ENCODE measurements at places on chromosomes 4 and X.

DNA sequence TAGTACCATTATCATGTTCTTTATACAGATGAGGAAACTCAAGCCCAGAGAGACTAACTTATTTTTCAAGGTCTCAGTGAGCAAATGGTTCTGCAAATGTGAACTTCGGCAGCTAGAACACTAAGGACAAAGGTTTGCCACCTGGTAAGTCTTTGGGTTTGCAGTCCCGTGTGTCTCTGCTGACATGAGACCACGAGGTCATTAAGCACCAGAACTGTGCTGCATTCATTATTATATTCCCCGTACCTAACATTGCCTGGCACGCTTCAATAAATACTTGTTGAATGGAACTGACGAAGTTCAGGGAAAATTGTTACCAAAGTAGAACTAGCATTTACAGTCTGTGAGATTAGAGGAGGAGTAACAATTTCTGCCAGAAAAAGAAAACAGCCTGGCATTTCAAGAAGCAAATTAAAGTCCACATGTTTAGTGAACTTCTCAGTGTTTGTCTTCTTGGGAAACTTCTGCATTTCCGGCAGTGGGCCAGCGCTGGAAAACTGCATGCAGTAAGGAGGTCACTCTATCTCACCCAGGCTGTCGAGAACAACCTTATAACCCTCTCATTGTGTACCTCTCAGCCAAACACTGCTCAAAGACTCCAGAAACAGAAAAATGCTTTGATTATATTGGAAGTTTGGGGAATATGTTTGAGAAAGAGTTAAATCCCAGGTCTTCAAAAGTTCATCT is 67.4 kb upstream of the CPEB2 start:
- DNase-seq, result no peak

DNA sequence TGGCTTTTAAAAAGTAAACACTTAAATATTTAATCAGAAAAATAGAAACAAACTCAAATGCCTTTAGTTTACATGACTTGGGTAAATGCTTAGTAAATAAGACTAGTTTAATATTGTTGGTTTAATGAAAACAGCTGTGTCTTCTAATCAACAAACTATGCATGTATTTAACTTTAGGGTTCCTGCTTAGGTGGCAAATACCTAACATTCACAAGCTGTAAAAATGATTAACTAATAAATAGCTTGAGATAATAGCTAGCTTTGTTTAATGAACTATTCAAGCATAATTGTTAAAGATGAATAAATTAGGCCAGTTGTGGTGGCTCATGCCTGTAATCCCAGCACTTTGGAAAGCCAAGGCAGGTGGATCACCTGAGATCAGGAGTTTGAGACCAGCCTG is 30.0 kb upstream of the USP46 start:
- DNase-seq, result no peak

- DNase-seq, result no peak
These were observed 14.8 kb upstream of the ART3 start for GRCh38 chr4:76059750-76060149.

DNA sequence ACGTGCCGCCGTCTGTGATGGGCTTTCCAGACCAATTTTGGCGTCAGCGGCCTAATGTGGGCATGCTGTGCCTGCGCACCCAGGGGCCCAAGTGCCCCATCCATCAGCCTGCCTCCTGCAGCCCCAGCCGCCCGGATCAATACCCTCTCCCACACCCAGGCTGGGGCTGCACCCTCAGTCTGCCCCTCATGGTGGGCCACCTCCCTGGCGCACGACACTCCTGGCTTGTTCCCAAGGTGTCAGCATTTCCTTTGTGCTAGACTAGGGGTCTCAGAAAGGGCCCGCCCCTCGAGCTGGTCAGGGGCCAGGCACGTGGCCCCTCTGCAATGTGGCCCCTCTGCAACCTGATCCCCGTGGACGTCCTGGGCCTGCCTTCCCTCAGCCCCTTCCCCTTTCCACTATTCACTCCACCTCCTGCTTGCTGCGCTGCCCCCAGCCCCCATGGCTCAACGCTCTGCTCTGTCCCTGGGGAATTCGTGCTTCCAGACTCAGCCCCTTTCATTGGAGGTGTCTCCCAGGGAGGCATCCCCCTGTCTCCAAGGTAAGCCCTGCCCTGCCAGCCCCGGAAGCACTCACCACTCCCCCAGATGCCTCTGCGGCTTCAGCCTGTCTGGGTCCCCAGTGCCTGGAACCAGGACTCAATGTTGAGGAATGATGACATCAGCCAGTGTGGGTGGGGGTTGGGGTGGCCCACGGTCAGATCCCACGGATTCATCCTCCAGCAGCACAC is 130.8 kb downstream of the HMX1 start:
- DNase-seq, result no peak

DNA sequence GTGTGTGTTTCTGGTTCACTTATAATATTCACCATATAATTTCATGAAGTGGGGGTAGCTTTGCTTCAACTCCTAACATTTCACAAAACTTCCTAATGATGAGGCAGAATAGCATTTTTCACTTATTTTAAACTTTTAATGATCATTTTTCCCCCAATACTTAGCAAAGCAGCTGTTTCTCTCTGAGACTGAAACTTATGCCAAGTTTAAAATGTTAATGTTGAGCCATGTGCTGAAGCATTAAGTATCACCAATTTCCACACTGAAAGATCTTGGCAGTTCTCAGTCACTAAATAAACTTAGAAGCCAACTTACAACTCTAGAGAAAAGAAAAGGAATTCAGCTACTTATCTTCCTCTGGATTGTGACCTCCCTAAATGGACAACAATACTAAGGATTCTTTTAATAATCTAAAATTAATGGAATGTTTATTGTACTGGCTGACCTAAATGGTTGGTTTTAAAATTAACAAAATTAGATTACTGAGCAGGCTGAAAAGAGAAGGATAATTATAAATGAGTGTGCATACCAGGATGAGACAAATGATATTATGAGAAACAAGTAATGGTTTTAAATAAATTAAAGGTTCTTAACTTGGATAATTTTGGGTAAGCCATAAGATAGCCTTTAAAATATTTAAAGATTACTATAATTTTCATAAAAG is 1429.4 kb upstream of the ADGRL3 start:
- no peak for DNase-seq

DNA sequence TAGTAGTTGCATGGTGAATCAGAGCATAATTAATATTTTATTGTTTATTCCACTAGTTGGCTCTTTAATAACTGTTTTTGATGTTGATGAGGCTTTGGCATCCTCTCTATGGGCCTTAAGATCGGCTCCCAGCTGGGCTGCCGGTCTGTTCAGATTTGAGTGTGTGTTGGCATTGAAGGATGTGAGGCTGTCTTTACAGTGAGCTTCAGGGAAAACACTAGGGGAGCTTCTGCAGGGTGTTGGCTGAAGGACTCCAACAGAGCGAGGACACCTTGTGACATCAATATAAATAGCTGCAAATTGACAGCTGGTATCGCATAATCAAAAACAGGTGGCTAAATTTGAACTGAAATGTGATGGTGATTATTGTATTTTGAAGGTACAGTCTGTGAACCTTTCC is 322.0 kb downstream of the FSTL5 start:
- no peak for DNase-seq

DNA sequence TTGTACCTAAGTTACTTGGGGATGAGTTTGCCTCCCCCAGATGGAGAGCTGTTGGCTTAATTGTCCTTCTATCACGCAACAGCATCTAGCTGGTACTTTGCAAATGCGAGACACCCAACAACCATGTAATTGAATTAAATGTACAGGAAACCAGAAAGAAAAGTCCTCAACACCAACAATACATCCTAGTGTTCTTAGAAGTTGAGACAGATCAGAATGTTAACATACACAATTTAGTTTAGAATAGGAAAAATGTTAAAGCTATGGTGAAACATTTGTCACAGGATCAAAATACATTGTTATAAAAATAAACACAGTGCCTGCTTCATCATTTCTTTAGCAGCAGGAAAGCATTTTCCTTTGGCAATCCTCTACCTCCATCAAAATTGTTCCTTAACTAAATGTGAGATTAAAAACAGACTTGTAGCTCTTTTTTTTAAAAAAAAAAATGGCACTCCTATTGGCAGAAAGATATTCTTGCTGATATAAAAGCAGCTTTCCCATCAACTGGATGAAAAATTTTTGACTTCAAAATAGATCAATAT is 163.1 kb upstream of the MID1 start:
- no peak for DNase-seq

DNA sequence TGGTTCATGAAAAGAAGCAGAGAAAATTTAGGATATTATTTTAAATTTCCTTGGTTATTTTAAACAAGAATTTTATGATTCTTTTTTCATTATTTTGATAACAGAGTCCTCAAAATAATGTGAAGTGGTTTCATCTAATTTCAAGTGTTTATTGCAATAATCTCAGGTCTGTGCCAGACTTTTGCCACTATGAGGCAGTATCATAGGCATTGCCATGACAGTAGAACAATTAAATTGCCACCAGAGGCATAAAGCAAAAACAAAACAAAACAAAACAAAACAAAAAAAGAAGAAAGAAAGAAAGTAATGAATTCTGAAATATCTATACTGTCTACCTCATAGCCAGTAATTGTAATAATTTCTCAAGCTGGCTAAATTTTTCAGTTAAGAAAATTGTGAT is 739.2 kb downstream of the KCTD8 start:
- no peak for DNase-seq

GRCh38 chr4:123206016-123206415 is 190.6 kb upstream of the SPRY1 start:
- DNase-seq, result no peak

GRCh38 chr4:150582146-150582872 is at the start of gene MAB21L2:
Gene MAB21L2, plus strand, starts transcription at chr4:150582151. Its CDS starts 879 bp downstream, at chr4:150583030.
- DNase-seq, result no peak

DNA sequence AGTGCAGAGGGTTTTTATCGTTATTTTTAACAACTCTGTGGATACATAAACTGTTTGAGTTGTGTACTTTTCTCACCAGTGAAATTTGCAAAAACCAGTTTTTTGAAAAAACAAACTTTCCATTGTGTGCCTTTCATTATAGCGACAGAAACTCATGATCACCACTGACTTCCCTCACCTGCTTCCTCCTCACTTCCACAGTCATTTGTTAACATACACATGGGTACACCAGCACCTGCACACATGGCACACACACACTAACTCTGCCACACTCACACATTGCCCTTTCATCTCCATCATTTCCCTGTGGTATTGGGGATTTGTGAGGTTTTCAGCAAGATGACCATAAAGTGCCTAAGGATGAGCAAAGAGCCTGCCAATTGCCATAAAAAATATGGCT is 20.6 kb downstream of the CLDN22 start:
- DNase-seq, result no peak

- DNase-seq, result no peak
These were observed 658.7 kb downstream of the TLL1 start for GRCh38 chr4:166531703-166532102.

All from CD4-positive, alpha-beta T cell (primary cell).